ENCODE measurements at places on chromosomes 7 and 10.

GRCh38 chr10:124307591-124307990, 111.1 kb downstream of the OAT start:
- DNase-seq = no peak

- no peak for DNase-seq
Measured at GRCh38 chr10:49367600-49367999, 28.3 kb downstream of the DRGX start.

GRCh38 chr7:141462958-141463357, 88.3 kb upstream of the AGK start:
- no peak for DNase-seq

DNA sequence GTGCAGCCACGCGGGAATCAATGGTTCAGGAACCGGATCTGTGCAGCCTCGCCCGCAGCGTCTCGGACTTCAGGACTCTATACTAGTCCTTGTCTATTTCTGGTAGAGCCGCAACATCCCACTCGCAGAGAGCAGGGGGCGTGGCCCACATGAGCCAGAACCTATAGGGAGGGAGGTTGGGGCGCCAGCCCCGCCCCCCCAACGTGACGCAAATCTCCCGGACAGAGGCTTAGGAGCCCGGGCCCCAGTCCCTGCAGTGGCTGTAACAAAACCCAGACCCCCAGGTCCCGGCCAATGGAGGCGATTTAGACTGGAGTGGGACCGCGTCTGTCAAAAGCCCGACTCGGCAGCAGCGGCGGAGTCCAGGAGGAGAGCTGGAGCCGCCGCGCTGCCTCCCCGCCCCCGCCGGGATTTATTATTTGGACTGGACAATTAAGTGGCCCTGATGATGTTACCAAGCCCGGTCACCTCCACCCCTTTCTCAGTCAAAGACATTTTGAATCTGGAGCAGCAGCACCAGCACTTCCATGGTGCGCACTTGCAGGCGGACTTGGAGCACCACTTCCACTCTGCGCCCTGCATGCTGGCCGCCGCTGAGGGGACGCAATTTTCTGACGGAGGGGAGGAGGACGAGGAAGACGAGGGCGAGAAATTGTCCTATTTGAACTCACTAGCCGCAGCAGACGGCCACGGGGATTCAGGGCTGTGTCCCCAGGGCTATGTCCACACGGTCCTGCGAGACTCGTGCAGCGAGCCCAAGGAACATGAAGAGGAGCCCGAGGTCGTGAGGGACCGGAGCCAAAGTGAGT, at the start of gene NKX2-3:
Gene NKX2-3, plus strand, starts transcription at position 256 of the 809 bp plus-strand sequence. Its CDS starts 190 bp downstream, at position 446.
- no peak for DNase-seq

DNA sequence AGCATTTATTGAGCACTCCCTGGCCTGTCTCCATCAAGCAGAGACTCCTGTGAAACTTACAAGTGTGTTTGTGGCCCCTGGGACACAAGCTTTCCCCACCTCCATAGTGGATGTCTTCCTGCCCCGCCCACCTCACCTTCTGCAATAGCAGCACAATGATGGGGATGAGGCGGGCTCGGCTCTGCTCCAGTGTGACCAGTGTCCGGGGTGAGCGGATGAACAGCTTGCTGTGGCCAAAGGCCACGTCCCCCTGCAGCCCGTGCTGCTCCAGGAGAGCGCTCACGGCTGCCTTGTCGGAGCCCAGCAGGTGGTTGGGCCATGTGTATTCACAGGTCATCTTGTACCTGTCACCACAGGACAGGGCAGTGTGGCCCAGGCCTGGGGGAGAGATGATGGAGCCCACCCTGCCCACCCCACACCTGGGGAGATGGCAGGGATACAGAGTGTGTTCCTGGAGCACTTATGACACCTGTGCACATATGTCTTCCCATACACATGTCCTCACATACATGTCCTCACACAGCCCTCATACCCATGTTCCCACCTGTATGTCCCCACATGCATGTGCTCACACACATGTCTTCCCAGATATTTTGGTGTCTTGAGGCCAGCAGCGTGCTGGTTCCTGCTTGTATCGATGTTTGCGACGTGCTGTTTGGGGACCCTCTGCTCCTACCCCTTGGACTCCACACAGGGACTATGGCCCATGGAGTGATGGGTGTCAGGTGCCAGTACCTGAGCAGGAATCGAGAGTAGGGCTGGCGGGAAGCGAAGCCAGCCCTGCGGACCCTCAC, 12.7 kb downstream of the MYO1G start:
- no peak for DNase-seq

- DNase-seq = no peak
Measured at GRCh38 chr10:23779301-23779700, 340.4 kb downstream of the OTUD1 start.

DNA sequence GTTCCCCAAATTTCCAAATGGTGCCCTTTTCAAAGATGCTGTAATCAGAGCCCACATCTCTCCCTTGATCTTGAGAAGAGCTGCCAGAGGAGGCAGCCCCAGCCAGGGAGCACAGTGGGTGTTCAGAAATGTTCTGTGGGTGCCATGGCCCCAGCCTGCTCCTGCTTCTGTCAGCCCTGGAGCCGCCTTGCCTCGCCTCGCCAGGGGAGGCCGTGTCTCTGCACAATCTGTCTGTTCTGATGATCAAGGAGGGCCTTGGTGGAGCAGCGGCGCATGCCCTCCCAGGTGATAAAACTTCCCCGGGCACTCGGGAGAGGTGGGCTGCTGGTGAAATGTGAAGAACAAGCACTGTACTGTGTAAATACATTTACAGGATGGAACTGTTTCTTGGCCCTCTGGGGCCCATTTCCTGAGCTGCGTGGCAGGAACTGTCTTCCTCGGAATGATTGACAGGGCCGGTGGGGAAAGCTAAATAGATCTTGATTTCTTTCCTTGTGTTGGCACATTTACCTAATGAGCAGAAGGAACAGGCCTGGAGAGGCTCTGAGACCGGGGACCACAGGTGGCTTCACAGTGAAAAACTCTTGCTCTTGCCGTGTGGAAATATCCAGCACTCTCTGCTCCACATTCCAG, 207.8 kb upstream of the PODXL start:
- no peak for DNase-seq

- DNase-seq = no peak
Measured at GRCh38 chr10:110789604-110790433, 81.9 kb upstream of the PDCD4 start.

DNA sequence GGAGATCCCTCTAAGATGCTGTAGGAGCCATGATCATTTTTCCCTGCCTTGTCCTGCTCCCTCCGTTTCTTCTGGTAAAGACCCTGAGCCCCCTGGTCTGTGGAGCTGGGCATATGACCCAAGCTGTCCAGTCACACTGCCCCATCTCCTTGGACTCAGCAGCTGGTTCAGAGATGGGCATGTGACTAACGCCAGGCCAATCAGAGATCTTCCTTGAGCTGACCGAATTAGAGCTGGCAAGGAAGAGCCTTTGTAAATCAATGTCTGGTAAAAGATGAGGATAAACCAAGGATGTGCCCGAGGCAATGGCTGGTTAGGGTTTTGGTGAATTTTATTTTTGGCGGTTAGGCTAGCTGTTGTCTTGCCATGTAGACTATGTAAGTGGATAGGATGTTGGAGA, 173.3 kb downstream of the LCOR start:
- no peak for DNase-seq

DNA sequence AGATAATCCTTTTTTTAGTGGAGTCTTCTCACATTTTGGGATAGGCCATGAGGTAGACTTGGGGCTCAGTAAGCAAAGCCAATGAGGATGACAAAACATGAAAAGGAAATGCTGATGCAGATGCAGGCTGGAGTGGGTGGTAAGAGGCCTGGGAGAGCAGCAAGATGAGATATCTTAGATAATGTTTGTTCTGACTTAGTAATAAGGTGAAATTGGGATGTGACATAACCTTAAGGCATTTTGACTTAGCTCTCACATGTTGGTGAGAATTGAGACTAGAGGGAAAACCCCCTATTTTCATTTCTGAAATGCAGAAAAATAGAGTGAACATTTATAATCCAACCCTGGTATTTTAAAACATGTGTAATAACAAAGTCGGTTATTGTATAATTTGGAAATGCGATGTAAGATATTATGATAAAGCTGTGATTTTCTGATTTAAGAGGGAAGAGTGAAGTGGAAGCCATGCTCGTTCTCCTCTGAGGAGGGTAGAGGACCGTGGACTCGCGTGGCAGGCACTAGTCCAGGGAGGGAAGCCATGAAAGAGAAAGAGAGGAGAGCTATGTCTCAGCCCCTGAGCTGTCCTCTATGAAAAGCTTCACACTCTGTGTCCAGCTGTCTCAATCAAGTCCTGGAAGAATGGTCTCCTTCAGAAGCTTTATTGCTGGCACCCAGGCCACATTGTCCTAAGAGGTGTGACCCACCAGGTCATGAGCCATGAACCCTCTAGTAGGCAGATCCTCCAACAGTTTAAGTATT, 57.3 kb downstream of the ST7 start:
- DNase-seq = no peak

GRCh38 chr10:86371116-86371515, 4.5 kb upstream of the GRID1 start:
- DNase-seq = no peak

DNA sequence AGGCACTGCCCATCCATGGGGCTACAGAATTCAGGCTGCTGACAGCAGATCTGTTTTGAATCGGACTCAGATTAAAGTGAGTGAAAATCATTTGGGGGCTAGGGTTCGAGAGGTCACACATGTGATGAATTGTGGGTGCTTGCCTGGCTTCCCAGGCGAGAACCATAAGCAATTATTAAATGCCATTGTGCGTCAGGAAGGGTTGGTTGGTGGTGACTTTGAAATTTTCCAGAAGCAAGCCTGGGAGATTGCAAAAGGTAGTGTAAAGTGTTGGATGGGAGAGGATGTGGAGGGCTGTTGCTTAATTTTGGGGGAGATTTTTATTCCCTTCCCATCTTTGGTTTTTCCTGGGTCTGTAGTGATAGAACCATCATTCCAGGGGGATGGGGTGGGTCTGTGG, 34.6 kb downstream of the LRMDA start:
- DNase-seq = no peak

GRCh38 chr7:35035511-35035961, 1.7 kb downstream of the DPY19L1 start:
- no peak for DNase-seq
